ENCODE measurements at places on chromosomes 4 and X.

- DNase-seq: no peak
Measured at GRCh38 chr4:1192091-1192492, 19.7 kb upstream of the SPON2 start.

DNA sequence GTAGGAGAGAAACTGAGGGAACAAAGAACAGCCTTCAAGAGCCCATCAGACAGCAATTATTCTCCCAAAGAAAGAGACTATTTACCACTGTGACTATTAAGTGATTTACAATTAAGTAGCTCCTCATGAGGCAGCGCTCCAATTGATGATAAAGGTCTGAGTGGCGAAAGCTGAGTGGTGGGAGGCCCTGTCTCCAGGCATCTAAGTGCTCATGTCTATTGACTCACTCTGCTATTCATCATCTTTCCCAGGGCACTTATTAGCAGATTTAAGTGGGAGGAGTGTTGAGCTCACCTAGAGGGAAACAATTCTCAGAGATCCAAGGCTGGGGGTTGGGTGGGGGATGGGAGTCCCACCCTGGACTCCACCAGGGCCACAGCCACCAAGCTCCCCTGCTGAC, 23.3 kb downstream of the AMER1 start:
- DNase-seq: no peak

- DNase-seq: no peak
Measured at GRCh38 chr4:159278399-159278798, 175.5 kb downstream of the RAPGEF2 start.

DNA sequence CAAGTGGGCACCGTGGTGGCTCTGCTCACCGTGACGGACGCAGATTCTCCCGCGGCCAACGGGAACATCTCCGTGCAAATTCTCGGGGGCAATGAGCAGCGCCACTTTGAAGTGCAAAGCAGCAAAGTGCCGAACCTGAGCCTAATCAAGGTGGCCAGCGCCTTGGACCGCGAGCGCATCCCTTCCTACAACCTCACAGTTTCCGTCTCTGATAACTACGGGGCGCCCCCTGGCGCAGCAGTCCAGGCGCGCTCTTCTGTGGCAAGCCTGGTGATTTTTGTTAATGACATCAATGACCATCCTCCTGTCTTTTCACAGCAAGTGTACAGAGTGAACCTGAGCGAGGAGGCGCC, 2.7 kb downstream of the FAT4 start:
- no peak for DNase-seq

DNA sequence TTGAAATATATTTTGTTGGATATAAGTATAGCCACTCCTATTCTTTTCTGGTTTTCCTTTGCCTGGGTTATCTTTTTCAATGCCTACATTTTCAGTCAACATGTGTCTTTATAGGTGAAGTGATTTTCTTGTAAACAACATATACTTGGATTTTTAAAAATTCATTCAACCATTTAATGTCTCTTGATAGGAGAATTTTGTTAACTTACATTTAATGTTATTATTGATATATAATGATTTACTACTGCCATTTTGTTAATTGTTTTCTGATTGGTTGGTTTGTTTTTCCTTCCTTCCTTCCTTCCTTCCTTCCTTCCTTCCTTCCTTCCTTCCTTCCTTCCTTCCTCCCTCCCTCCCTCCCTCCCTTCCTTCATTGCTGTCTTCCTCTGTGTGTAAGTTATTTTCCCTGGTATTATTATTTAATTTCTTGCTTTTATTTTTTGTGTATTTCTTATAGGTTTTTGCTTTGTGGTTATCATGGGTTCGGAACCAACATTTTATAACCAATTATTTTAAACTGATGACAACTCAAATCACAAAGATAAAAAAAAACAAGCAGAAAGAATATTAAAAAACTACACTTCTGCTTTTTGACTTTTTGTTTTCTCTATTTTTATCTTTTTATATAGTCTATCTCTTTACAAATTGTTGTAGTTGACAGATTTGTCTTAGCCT, 330.1 kb upstream of the GRID2 start:
- no peak for DNase-seq

GRCh38 chrX:25009407-25009806, 6.4 kb downstream of the ARX start:
- DNase-seq: no peak

- no peak for DNase-seq
Measured at GRCh38 chr4:64617800-64618199, 208.6 kb upstream of the TECRL start.
